ENCODE measurements at places on chromosomes 7 and 10.

GRCh38 chr10:34721208-34721840, 93.8 kb downstream of the PARD3 start:
- no peak for DNase-seq

DNA sequence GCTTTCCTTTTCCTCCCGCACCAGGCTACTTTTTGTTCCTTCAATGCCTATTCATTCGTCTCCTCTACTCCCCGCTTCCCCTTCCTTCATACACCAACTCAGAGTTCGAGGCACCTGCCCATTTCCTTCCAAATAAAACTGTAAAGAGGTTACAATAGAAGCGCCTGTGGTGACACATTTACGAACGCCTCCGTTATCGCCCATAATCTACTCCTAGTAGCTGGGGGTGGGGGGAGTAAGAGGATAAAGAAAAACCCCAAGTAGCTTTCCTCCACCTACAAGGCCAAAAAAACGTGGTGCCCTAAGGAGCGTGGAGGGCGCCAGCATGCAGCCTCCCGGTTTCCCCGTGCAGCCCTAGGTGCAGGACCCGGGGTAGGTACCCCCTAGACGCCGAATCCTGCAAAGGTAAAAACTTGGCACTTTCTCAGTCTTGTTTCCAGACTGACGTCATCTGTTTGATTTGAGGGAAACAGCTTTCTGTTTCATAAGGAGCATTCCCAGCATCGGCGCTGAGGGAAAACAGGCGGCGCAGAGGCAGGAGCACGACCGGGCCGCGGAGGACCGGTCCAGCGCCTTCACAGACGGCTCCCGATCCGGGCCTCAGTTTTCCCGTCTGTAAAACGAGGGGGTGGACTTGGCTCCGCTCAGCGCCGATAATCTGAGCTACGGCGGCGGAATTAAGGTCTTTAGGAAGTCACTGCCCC, 922 bp downstream of the PPA1 start:
- DNase-seq = no peak

DNA sequence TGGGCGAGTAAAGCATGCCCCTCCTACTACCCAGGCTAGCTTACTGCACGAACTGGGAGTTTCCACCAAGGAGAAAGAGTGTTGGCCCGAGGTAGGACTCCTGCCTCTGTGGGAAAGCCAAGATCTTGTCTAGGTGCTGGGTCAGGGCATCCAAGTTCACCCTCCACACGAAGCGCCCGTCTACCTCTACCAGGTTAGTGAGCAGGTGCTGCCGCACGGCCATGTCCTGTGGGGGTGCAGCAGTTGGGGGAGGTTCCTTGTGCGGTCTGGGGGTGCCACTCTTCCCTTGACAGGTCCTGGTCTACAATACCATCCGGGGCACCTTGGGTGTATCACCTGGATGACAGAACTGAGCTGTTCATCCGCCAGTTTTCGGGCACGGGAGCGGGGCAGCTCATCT, 1.7 kb downstream of the ABHD11 start:
- no peak for DNase-seq

GRCh38 chr7:44348851-44349781, 23.7 kb upstream of the CAMK2B start:
- no peak for DNase-seq

DNA sequence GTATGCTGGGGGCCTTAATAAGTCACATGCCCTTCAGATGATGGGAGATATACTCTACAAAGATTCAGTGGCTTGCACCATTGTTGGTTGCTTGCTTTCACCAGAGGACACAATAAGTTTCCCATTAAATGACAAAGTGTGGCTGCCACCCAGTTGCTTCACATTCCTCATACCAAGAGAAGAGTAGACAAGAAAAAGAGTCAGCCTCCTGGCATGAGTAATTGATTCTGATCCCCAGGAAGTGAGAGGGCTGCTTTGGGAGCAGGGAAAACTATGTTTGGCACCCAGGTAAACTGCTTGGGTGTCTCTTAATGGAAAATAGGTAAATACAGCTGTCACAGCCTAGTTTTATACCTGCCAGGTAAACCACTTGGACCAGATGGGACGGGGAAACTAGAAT, 66.7 kb upstream of the IL6 start:
- no peak for DNase-seq

DNA sequence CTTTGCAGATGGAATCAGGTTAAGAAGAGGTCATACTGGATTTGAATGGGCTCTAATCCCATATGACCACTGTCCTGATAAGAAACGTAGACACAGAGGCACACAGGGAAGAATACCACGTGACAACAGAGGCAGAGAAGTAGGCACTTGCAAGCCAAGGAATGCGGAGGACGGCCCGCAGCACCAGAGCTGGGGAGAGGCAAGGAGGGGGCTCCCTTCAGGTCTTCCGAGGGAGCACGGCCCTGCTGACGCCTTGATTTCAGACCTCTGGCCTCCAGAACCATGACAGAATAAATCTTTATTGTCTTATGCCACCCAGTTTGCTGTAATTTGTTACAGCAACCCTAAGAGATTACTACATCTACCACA, 44.7 kb upstream of the TMEM213 start:
- DNase-seq = no peak

DNA sequence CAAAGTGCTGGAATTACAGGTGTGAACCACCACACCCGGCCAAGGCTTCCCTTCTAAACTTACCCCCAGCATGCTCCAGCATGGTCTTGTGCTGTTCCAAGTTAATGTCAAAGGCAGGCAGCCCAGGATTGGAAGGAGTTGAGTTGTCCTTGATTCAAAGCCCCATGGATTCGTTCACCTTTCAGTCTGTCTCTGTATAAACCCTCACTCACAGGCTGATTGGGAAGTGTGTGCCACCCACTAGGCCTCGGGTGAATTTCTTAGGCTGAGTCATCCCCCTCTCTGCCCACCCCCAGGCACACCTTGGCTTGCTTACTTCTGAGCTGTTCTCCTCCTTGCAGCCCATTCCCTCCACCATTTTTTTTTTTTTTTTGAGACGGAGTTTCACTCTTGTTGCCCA, 13.3 kb upstream of the PRDX3 start:
- DNase-seq = no peak

GRCh38 chr7:12291870-12292269, 80.8 kb downstream of the TMEM106B start:
- no peak for DNase-seq

GRCh38 chr10:77381750-77382149, 255.9 kb downstream of the KCNMA1 start:
- no peak for DNase-seq

DNA sequence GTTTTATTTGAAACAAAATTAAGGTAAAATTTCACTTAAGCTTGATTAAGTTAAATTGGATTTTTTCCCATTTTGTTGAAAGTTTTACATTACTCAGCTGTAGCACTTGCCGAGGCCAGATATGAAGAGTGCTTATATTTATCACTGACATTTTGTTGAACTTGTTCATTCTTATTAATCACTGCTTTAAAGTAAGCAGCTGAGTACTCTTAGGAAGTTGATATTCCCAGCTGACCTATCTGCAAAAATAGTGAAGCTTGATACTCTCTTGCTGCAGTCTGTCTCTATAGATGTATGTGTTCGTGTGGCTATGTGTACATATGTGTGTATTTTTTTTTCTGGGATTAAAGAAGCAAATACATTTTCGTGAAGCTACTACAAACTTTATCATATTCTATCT, 150.0 kb downstream of the SKAP2 start:
- DNase-seq = no peak

DNA sequence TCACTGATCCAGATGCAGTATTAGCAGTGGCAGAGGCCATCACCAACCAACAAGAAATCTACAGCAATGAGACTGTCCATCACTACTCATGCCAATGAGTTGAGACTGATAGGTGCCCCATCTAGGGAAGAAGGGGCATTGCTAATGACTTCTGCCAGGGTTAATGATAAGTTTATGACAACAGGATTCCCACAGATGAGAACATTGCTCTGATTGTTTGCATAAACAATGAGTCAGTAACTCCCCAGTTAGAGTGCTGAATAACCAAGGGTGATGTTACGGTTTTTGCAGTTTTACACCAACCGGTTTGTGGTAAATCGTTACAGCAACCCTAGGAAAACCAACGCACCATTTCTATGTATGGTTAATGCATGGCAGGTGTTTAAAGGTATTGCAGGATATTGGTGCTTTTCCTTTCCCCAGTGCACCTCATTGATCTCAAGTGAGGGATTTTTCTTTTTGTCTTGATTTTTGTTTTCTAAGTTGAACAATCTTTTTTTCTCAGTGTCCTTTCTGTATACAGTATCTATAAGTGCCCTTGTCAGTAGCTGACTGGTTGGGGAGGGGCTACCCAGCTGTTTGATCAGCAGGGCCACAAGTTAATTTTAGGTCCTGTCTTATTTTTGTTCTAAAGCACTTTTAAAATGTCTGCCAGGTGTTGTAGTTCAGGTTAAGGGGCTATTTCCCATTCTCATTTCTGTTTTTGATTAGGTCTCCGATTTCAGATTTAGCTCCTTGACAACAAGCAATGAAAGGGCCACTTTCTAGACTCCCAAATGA, 3.9 kb upstream of the CSGALNACT2 start:
- no peak for DNase-seq

- DNase-seq = no peak
Measured at GRCh38 chr7:94223375-94224084, 171.2 kb upstream of the COL1A2 start.

- DNase-seq = no peak
Measured at GRCh38 chr7:29318853-29319718, 124.5 kb downstream of the CHN2 start.

- no peak for DNase-seq
Measured at GRCh38 chr10:129863201-129863663, 100.8 kb downstream of the EBF3 start.

DNA sequence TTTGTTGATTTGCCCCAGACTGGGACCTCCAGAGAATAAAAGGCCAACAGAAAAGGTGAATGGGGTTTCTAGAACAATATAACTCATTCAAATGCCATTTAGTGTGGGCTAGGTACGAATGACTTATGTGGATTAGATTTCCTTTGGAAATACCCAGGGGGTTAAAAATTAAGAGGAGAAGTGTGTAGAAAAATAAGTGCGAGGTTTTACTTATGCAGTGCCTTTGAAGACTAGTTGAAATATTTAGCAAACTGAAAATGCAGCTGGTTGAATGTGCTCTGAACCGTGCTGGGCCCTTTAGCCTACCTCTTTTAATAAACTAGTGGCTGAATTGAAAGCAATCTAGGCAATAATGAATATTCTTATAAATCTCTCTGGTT, 180.6 kb downstream of the LRMDA start:
- DNase-seq = no peak

GRCh38 chr10:117454502-117454901, 79.3 kb upstream of the PDZD8 start:
- no peak for DNase-seq

DNA sequence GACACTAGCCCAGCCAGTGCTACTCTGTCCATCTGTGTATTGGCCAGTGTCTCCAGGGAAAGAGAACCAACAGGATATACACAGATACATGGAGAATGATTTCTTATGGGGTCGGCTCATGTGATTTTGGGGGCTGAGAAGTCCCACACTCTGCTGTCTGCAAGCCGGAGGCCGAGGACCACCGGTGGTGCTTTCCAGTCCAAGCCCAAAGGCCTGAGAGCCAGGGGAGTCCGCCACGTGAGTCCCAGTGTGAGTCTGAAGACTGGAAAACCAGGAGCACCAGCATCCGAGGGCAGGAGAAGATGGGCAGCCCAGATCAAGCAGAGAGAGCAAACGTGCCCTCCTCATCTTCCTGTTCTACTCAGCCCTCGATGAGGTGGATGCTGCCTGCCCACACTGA, 71.5 kb downstream of the C10orf143 start:
- DNase-seq = no peak

DNA sequence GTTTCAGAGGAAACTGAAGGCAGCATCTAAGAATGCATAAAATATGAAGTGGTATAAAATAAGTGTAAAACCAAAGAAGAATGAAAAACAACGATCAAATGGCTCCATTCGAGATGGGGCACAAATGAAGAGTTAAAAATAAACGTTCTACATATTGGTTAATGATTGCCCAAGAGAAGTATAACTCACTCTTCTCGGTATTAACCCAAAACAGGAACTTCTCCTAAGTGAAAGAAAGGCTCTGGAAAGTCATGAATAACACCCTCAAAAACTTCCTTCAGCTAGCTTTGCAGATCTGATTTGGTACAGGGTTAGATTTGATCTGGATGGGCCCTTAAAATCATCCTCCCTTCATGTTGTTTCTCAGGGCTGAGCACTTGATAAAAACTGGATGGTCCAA, 94.3 kb upstream of the ADO start:
- no peak for DNase-seq

GRCh38 chr7:102810916-102811315, 62.1 kb downstream of the FAM185A start:
- no peak for DNase-seq

DNA sequence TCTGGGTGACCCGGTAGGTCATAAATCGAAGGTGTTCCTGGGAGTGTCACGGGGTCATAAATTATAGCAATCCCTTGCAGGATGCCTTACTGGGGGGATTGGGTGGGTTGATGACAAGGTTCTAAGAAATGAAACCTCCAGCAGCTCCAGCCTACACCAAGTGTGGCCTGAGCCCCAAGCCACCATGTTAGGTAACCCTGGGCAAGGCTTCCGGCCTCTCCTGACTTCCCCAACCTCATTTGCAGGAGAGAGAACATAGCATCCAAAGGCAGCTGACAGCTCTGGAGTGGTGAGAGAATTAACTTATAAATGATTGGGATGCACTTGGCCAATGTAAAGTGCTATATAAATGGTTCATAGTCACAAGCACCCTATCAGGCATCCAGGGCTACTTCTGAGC, 52.8 kb upstream of the TMEM273 start:
- no peak for DNase-seq

GRCh38 chr10:43814663-43815062, 166.0 kb upstream of the ZNF32 start:
- no peak for DNase-seq

- DNase-seq = no peak
Measured at GRCh38 chr7:138943061-138943460, 38.1 kb downstream of the KIAA1549 start.

DNA sequence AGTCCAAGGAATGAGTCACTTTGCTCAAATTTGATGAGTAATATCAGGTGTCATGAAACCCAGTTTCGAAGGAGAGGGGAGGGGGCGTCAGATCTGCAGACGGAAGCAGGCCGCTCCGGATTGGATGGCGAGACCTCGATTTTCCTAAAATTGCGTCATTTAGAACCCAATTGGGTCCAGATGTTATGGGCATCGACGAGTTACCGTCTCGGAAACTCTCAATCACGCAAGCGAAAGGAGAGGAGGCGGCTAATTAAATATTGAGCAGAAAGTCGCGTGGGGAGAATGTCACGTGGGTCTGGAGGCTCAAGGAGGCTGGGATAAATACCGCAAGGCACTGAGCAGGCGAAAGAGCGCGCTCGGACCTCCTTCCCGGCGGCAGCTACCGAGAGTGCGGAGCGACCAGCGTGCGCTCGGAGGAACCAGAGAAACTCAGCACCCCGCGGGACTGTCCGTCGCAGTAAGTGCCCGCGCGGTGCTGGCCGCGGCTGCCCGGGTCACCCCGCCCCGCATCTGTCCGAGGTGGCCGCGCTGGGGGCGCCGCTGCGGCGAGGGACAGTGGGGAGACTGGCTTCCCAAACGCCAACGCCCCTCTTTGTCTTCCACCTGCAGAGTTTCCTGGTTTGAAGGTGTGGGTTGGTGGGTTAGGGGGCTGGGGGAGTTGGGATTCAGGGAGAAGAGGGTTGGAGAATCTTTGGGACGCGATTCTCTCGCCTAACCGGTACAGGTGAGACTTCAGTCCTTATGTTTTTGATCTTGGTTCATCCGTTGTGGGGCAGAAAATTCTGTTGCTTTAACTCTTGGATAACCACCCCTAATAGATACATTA, at the start of gene TAC1:
Gene TAC1, plus strand, starts transcription at position 351 of the 829 bp plus-strand sequence. CDS start 527 bp downstream, outside the sequence.
- DNase-seq = no peak

- no peak for DNase-seq
Measured at GRCh38 chr7:16202303-16202702, 219.0 kb downstream of the CRPPA start.

Data from stimulated activated CD8-positive, alpha-beta memory T cell treated with anti-CD3 and anti-CD28 coated beads, Interleukin-4, amount 100 ng/mL, for 1 hour (primary cell).